ENCODE measurements at places on chromosomes 2 and 18.
A peak's percentile ranks its signal among the peaks of the same experiment; 100 is the strongest.

- DNase-seq, result no peak
Observed at GRCh38 chr18:24552218-24552617, 91.8 kb downstream of the HRH4 start.

GRCh38 chr2:219441451-219442255, 7.0 kb downstream of the SPEG start:
- no peak for DNase-seq

GRCh38 chr2:30239308-30239985, 8.1 kb downstream of the LBH start:
- peak; percentile 92 for DNase-seq

DNA sequence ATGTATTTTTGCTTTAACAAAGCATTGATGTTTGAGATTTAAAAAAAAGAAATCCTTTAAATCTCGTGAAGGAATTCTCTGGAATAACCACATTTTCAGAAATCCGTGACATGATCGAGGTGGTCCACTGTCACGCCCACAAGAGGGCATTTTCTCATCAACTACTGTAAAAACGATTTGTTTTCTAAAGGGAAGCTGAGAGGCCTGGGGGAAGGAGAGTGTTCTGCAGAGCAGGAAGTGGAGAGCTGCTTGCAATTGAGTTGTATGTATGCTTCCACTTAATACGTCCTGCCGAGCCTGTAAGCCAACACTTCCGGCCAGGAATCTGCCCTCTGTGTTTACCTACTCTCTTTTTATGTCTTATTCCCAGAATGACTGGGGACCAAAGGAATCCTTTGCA, 19.4 kb downstream of the KLHL29 start:
- DNase-seq, result peak; percentile 16

DNA sequence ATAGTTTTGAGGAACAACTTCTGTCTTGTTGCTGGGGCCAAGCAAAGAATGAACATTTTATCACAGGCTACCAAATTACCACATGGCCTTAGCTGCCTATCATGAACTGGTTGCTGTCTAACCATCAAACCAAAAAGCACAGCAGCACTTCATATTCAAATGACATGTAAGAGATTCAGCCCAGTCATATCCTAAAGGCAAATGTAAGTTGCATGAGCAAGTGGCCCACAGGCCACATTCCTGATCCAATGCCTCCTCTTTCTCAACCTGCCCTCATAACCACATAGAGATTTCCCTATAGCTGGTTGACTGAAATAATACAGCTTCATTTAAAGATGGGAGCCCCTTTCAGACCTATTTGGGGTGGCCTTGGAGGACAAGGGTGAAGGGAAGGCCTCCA, 572.3 kb downstream of the IRS1 start:
- no peak for DNase-seq

DNA sequence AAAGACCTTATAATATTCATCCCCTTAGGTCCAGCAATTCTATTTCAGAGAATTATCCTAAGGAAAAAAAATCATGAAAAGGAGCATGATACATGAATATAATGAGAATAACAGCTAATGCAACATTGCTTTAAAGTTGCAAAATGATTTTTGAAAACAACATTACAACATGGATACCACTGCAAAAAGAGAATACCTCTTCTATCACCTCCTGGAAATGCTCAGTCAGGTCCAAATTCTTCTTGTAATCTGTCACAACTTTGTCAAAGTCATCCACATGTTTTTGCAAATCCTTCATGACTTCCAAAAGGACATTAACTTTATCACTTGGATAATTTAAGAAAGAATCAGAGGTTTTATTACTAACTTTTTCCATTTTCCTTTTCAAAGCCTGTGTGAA, 47.9 kb upstream of the TTN start:
- DNase-seq, result no peak

GRCh38 chr18:58988600-58988999, 123.9 kb downstream of the ZNF532 start:
- DNase-seq, result no peak

DNA sequence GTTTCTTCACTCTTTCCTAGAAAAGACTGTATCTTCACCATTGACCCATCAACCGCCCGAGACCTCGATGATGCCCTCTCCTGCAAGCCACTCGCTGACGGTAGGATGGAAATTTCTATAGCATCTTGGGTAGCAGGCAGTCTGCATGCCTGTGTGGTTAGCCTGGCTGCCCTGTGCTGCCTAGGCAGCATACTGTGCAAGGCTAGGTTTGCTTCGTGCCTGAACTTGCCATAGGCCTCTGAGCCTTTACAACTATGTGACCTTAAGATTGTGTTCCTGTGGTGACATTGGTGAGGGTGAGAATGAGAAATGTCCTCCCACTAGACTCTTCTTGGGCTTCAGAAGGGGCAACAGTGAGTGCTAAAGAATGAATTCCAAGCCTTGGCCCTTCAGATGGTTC, 168.2 kb upstream of the ALPP start:
- no peak for DNase-seq

- DNase-seq, result no peak
Observed at GRCh38 chr2:96099861-96100798, 16.2 kb downstream of the ADRA2B start.

DNA sequence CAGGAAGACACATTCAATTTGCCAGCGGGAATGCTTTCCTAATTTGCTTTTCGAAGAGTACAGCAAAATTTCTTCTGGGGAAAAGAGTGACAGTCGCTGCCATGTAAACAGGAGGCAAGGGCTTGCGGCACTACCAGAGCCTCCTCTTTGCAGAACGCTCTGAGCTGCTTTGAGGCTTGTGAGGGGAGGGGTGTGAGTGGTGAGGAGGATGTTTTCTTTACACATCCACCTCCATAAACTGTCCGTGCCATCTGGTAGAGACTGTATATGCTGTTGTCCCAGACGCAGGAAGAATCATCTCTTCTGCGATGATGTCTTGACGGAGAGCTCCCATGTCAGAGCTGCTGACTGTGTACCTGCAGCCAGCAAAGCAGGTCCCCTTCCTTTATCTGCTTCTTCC, 138.0 kb downstream of the SOCS6 start:
- no peak for DNase-seq

DNA sequence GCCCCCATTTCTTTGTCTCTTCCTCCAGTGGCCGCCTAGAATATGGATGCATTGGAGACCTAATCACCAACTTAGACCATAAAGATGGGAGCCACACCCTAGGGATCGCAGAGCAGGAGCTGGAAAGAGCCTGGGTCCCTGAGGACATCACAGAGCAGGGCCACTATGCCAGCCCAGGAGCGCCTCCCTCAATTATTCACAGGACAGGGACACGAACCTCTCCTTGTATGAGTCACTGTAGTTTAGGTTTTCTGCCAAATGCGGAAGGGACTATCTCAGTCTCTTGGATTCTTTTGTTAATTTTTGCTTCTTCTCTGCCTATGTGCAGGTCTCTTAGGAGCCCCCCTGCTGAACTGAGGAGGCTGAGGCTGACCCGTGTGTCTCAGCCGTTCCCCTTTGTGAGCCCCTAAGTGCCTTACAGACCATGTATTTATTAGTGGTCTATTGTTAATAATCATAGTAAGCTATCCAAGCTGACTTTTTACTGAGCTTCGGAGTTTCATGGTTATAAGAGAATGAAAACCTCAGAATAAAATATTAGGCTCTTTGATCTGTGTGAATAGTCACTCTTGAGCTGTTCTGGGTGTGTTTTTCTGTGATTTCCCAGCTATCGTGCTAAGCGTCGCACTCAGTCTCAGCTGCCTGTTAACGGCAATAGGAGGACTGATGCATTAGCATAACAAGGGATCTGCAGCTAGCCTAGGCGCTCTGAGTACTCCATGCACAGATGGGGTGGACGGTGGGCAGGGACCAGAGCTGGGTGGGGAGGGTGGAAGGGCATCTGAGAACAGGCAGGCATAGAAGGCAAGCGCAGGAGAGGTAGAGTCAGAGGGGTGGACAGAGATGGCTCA, 12.7 kb upstream of the PTPN4 start:
- no peak for DNase-seq

GRCh38 chr2:175256806-175257585, 75.5 kb upstream of the ATP5MC3 start:
- no peak for DNase-seq

GRCh38 chr2:151182899-151183809, 78.5 kb downstream of the RBM43 start:
- no peak for DNase-seq

GRCh38 chr18:11868230-11868629, 17.0 kb downstream of the CHMP1B start:
- DNase-seq, result no peak

GRCh38 chr18:13386891-13387801, 168.6 kb downstream of the LDLRAD4 start:
- DNase-seq, result no peak

- DNase-seq, result no peak
Observed at GRCh38 chr2:54665436-54665856, 58.0 kb upstream of the EML6 start.

DNA sequence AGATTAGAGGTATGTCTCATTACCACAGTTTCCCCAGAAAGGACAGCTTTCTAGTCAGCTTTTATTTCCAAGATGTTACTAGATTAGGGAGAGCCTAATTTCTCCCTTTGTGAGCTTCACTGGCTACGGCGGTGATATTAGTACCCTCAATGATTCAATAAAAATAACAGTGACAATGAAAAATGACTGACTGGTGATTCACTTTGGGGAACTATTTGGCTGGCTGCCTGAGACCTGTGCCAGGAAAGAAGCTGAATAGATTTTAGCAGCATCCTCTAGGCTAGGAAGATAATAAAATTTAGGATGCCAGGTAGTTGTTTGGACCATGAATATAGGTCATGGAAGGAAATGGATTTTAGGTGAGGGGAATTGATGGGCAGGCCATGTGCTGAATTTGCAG, 178.7 kb downstream of the FMNL2 start:
- DNase-seq, result no peak

GRCh38 chr2:64751286-64752260, 97.9 kb upstream of the SERTAD2 start:
- peak; percentile 100 for DNase-seq

DNA sequence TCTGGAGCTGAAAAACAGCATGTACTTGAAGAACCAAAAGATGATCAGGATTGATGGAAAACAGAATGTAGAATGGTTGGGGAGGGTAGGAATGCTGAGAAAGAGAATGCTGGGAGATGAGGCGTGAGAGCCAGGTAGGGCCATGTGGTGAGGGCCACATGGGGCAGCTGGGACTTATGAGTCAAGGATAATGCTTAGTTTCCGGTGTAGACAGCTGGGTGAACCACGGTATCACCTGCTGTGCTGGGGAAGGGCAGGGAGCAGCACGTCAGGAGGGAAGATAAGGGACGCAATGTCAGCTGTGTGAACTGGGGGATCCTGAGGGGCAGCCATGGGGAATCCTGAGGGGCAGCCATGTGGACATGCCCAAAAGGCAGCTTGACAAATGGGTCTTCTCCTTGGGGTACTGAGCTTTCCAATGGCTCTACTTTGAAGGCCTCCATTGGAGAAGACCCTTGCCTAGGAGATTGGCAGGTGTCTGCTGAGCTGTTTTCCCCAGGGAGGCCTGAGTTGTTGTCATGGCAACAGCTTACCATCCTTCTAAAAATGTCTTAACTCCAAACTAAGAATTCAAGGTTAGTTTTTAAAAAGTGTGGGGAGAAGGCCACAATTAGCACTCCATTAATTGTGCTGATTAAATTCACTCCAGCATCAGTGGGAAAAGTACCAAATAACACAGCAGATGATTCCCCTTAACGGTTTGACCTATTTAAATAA, 51.1 kb downstream of the MTHFD2 start:
- peak; percentile 1 for DNase-seq

DNA sequence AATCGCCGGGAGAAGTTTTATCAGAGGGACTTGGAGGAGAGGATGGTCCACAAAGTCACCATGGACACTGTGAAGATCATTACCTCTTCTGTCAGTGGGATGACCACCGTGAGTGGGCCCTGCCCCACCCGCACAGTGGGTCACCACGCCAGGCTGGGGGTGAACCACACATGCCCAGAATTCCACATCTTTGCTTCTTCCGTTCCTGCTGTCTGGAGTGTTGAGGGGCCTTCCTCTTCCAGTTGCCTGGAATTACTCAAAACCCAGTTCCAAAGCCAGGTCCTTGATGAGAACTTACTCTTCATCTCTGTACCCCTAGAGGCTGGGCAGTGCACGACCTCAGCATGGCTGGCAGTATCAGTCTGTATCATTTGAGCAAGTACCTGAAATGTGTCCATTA, 22.1 kb downstream of the MROH2A start:
- DNase-seq, result peak; percentile 53

DNA sequence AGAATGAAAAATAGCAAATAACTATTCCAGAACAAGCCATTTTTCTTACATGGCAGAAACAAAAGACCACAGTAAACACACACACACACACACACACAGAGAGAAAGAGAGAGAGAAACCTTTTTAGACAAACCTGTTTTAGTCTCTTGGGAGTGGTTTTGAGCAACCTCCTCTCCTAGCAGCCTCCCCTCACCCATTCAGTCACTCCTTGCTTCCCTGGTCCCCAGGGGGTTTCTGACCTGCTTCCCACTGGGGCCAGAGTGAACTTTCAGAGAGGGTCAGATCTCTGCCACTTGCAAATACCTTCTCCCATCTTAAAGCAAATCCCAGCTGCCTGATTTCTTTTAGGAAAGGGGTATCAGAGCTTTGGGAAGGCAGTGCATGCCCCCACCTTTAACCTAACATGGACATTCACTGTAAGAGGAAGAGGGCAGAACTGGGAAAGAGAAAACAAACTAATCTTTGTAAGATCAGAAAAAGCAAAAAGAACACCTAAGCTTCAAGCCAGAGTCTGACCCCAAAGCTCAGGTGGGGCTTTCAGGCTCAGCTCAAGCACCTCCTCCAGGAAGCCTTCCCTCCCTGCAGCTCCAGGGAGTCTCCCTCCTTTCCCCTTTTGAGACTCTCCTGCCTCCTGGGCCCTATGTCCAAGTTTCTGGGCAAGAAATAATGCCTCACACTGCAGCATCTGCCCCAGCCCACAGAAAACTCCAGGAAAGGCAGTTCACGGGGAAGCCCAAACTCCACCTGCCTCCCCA, 2.7 kb downstream of the SDC1 start:
- no peak for DNase-seq

DNA sequence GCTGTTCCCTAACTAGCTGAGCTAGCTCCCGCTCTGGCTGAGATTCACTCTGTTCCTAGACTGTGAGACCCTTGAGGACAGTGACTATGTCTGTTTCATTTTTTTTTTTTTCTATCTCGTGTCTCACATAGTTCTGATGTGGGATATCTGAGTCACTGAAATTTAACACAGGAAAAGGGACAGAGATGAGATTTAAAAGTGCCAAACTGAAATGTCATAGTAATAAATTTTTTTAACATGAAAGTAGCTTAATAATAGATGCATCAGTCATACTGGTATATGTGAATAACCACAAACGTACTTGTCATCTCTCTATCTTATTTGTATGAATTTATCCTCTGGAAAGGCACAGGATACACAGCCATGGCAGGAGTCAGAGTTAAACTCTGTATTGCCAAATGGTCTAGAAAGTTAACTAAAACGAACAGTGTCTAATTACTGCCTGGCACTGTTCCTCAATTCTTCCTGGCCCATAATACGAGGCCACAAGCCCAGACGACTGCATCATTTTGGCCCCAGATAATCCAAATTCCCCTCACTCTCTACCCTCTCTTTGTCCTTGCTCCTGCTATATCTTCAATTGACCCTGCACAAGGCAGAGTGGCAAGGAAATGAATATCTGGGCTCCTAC, 87.5 kb downstream of the SATB2 start:
- DNase-seq, result no peak

GRCh38 chr18:58792086-58792485, 72.6 kb upstream of the ZNF532 start:
- DNase-seq, result no peak

GRCh38 chr2:130896813-130897212, 60.1 kb downstream of the ARHGEF4 start:
- DNase-seq, result no peak
